ENCODE measurements at places on chromosomes 3 and 15.

DNA sequence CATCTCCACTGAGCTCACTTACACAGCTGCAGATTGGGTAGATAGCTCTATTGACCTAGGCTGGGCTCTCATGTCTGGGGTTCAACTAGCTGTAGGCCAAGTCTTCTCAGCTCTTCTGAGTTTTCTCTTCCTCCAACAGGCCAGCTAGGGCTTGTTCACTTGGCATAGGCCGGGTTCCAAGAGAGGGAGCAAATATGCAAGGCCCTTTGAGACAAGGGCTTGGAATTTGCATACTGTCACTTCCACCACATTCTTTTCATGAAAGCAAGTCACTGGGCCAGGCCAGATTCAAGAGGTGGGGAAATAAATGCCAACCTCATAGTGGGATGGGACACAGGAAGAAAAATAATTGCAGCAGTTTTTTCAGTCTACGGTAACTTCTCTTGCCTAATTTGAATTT, 25.2 kb downstream of the PIGB start:
- DNase-seq, result no peak

GRCh38 chr3:59374091-59374817, 324.4 kb upstream of the CFAP20DC start:
- no peak for DNase-seq

DNA sequence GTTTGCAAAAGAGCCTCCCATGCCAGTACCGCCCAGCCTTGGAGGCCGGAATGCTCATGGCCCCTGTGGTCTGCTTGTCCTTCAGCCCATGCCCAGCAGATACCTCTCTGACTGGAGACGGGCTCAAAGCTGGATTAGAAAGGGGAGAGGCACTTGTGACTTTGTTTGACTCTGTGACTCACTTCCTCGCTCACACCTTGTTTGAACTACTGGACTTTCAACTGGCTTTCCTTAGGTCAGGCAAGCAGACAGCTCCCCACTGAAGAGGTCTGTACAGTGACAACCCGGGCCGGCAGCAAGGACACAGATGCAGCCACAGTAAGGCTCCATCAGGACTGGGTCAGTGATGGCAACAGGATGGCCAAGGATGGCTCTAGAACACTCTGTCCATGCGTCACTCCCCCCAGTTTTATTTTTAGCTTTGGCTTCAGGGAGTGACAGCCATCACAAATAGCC, 98.6 kb upstream of the ABHD17C start:
- DNase-seq, result no peak

DNA sequence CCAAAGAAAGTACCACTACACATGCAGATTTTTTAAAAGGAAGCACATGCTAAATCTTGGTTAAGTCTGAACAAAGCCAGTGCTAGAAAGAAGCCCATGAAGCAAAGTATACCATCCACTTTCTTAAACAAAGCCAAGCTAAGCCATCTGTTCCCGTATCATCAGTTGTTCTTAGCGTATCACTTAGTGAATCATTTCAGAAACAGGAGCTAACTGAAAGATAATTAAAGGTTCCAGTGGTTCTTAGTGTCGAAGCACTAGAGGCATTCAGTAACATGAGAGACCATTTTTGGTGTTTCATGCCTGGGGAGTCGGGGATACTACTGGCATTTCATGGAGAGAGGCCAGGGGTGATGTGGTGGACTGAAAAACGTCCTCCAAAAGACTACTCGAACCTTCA, 12.8 kb downstream of the UBXN7 start:
- DNase-seq, result no peak

DNA sequence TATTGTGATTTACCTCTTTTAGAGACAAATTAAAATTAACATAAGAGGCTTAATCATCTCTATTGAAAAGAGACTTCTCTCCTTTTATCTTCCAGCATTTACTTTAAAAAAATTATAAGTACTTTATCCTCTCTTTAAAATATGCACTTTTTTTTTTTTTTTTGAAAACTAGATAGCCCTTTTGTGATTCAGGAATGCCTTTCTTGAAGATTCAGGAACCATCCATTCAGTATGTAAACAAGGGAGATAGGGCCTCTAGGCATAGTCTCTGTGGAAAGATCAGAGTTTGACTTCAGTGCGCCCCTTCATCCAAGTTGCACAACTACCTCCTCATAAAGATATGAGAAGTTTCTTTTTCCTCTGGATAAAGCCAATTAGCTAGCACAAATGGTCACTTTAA, 1163.7 kb downstream of the SI start:
- DNase-seq, result no peak

DNA sequence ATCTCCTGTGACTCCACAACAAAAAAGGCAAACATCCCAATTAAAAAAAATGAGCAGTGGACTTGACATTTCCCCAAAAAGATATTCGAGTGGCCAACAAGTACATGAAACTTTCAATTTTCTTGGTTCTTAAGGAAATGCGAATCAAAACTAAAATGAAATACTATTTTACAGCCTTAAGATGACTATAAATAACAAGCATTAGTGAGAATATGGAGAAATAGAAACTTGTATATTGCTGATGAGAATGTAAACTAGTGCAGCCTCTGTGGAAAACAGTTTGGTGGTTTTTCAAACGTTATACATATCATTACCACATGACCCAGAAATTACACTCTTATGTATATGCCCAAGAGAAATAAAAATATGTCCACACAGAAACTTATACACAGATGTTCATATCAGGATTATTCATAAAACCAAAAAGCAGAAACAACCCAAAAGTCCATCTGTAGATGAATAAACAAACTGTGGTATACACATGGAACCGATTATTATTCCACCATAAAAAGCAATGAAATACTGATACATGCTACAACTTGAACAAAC, 153.2 kb upstream of the GPR149 start:
- DNase-seq, result no peak

GRCh38 chr3:19256313-19256712, 108.0 kb downstream of the KCNH8 start:
- DNase-seq, result no peak

- no peak for DNase-seq
Measured at GRCh38 chr15:83775738-83776137, 121.8 kb downstream of the ADAMTSL3 start.

GRCh38 chr3:10697918-10698317, 118.1 kb upstream of the SLC6A11 start:
- DNase-seq, result no peak

- no peak for DNase-seq
Measured at GRCh38 chr15:67603063-67603462, 60.6 kb downstream of the MAP2K5 start.

DNA sequence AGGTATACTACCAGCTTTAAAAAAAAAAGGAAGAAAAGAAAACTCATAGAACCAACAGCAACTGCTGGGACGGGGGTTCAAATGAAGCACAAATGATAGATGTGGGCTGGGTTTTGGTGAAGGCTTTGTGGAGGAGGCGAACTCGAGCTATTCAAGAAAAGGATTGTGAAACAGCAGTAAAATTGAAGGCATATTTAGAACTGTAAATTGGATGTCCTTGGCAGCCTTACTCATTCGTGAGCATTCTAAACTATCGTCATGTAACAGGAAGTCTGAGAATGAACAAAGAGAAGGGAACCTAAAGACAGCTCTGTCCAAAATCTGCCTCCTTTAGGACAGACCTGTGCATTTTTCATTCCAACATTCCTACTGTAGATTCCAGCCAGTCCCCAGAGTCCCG, 97.8 kb downstream of the LARS2 start:
- no peak for DNase-seq

GRCh38 chr15:80819001-80819400, 39.8 kb downstream of the CEMIP start:
- DNase-seq, result no peak

DNA sequence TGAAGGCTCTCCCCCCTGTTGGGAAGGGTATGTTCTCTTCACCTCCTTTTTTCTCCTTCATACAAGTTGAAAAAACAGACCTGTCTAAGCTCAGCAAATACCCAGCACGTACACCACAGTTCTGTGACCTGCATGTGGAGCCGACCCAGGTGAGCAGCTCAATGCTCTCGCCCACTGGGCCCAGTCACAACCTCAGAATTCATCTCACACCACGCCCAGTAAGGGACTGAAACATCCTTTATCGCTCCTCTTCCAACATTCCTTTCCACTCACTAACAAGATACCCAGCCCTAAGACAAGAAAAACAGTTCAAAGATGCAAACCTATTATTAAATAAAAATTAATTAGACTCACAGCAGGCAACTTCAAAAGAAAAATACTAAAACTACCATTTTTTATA, 68.9 kb downstream of the FOXP1 start:
- DNase-seq, result no peak

DNA sequence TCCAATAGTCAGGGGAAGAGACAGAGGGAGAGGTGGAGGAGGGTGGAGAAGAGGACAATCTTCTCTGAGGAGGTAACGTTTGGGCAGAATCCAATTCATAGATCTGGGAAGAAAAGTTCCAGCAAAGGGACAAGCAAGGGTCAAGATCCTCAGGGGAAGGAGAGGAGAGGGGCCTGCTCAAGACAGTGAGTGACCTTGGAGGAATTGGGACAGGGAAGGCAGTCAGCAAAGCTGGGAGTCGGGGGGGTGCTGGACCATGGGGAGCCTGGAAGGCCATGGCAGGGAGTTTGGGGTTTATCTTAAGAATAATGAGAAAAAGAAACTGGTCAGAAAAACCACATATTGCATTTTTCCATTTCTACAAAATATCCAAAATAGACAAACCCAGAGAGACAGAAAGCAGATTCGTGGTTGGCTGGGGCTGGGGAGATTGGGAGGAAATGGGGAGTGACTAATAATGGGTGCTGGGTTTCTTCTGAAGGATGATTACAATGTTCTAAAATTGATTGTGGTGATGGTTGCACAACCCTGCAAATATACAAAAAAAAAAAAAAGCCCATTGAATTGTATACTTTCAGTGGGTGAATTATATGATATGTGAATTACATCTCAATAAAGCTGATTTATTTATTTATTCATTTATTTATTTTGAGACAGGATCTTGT, 19.6 kb upstream of the SRP14 start:
- no peak for DNase-seq

DNA sequence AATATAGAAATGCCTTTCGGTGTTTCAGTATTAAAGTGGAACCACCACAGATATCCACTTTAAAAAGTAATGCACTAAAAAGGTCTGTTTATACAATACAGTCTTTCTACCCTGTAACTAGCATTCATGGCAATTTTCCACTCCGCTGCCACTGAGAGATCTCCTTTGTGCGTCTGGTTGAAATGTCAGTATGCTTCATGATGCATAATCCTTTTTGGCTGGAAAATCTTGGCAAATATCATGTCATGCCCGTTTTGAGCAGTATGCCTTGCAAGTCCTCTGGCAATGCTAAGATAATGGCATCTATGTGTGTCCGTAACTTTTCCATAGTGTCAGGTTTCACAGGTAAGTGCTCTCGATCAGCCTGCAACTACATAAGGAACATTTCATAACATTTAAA, 30.8 kb upstream of the ARF4 start:
- no peak for DNase-seq

DNA sequence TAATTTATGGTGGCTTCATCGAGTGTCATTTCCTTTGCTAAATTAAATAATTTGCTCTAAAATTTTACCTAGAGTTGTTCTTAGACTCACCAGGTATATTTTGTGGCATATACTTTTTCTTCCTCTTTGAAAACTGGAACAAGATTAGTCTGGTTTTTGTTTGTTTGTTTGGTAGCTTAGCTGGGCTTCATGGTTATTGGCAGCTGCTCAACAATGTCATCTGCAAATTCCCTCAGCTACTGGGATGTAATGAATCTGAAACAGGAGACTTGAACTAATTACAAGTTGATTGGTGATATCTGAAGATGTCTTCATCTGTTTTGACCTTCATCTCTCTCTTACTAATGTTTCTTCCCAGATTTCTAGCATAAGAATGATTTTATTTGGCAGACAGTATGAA, 270.5 kb upstream of the P2RY1 start:
- no peak for DNase-seq

- no peak for DNase-seq
Measured at GRCh38 chr3:105365391-105366325, 1.1 kb upstream of the ALCAM start.

- DNase-seq, result no peak
Measured at GRCh38 chr3:41681479-41681878, 280.4 kb downstream of the ULK4 start.

DNA sequence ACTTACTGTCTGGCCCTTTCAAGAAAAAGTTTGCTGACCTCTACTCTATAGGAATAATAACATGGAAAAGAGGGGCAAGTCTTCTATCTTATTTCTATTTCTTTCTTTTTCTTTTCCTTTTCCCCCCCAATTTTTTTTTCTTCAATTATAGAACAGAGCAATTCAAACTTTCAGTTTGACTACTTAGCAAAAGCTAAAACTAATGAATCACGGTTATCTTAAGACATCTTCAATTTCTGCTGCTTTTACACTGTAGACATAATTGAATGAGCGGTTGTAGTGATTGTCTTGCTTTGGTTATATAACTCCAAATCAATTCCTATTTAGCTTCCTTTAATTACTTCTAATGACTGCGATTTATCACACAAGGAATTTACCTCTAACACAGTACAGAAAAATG, 74.3 kb upstream of the P2RY1 start:
- DNase-seq, result no peak

- no peak for DNase-seq
Measured at GRCh38 chr3:9211155-9211950, 38.1 kb downstream of the SRGAP3 start.

DNA sequence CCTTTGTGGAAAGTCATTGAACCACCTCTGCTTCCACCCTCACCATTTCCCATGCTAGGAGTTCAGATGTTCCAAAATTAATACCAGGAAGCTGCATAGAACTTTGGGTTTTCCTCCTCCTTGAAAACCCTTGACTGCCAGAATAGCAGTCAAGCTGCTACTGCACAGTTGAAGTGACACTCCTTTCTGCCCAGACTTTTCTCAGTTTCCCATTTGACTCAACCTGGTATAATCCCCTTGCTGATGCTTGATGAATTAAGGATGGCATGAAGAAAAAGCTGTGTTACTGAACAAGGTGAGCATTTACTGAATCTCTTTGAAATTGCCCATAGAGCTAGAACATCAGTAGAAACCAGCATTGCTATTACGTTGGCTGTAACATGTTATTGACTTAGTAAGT, 286.0 kb downstream of the EDEM1 start:
- no peak for DNase-seq

DNA sequence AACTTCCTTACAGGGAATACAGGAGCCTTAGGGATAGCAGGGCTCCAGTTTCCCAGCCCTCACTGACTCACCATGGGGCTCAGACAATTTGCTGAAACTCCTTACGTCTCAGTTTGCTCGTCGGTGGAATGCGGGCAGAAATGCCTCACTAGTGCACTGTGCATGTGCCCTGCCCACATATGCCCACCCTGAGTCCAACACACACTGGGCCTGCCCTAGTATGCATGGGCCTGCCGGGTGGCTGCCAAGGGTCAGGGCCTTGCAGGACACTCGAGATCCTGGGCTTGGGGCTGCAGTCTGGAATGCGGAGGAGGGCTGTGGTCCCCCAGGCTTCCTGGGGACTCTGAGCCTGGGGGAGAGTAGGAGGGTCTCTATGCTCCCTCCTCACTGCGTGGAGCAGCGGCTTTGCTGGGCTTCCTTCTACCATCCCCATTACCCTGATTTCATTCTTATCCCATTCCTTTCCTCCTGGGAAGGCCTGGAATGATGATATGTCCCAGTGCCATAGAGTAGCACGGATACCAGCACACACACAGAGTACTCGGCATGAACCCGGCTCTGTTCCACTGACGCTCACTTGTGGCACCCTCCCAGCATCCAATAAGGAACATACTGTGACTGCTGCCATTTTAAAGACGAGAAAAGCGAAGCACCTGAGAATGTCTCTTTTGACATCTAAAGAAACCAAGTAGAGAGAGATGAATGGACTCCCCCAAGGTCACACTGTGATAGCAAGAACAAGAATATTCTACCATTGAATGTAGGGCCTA, 124.2 kb downstream of the ASB7 start:
- DNase-seq, result no peak

- DNase-seq, result no peak
Measured at GRCh38 chr3:99874237-99875002, 56.8 kb downstream of the CMSS1 start.

Data from CD4-positive, alpha-beta T cell treated with Interleukin-15 for 1 hour (primary cell).